Activated CD8-positive, alpha-beta memory T cell treated with anti-CD3 and anti-CD28 coated beads, Interleukin-2, amount 50 U/mL, for 48 hours (primary cell): ENCODE measurements at places on chromosomes 5 and 9.

DNA sequence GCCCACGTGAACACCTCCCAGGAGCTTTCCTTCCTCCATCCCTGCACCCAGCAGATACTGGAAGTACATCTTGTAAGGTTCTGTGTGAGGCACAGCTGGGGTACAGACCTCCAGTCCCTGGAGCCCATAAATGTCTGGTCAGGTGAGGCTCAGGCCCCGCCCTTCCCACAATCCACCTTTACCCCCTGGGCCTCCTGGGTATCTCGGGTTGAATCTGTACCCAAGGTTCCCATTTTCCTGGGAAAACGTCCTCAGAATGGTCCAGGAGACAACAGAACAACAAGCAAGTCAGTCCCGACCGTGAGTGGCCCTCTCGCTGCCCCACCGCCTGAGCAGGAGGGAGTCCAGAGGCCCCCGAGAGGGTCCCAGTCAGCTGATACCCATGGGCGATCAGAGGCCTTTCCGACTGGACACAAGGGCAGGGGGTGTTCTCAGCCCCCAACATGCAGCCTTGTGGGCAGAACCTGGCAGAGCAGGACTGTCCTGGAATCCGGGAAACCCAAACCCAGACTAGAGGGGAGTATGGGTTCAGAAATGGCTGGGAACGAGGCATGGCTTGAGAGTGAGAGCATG is 4.3 kb downstream of the SPATA31E1 start:
- peak; percentile 42 for DNase-seq

- DNase-seq, result peak; percentile 73
Observed at GRCh38 chr9:129412814-129413536, 207.9 kb downstream of the C9orf50 start.

- no peak for DNase-seq
Observed at GRCh38 chr5:59956130-59956783, 62.7 kb upstream of the PDE4D start.

- no peak for DNase-seq
Observed at GRCh38 chr5:172945151-172945550, 14.1 kb upstream of the RPL26L1 start.

GRCh38 chr5:176870110-176870591 is 29.0 kb downstream of the HK3 start:
- DNase-seq, result no peak

DNA sequence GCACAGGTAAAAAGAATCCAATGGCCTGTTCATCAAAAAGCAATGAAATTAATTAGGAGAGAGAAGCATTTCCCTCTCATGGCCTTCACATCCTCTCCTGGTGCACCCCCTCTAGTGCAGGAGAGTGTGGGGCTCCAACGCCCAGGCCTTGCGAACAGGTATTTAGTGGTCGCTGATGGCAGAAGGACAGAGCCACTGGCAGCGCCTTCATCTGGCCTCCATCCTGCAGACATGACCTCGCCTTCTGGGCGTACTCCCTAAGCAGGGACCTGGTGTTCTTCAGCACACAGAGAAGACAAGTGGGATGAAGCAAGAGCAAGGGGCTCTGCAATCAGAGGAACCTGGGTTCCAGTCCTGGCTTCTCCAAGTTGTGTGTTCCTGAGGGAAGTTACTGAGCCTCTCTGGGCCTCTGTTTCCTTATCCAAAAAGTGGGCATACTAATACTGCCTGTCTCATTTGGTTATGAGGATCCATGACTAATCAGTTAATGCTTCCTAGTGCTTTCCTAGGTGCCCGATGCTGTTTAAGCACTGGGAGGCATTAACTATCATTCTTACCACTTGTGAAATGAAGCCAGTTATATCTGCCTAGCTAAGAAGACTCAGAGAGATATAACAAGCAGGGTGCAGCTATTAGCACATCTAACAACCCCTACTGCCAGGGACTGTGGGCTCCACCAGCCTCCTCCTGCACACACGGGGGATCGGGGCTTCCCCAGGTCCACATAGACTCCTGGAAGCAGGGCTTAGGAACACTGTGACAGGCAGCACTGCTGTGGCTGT is 77.3 kb downstream of the SEMA4D start:
- DNase-seq, result peak; percentile 73

DNA sequence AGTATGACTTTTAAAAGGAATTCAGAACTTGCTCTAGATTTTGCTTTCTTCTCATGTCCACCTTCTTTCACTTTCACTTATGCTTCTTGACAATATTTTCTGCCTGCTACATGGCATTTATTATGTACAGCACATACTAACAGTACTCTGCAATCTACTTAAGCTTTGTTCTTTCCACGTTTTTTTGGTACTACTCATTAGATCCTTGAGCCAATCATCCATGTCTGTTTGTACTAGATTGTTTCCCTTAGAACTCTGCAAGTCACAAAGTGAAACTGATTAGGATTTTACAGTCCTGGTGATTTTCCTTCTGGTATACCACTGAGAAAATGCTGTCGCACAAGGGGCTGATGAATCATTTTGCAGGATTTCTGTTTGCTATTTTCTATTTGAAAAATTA is 78.3 kb downstream of the PARP8 start:
- DNase-seq, result no peak

DNA sequence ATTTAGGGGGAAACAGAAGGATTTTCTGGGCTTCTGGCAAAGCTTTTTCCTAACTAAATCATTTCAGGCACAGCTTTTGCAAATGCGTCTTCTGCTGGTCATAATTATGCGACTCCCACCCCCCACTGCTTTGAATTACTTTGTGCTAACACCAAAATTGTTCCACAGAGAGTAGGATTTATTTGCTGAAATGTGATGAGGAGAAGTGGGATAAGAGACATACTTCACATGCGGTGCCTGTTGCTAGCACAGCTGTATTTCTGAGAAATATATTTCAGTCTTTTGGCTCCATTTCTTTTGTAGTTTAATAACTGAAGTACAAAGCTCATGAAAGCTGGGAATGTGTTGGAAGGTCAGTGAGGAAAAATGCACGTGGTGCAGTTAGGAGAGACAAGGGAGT is 83.2 kb upstream of the TAS2R1 start:
- no peak for DNase-seq

DNA sequence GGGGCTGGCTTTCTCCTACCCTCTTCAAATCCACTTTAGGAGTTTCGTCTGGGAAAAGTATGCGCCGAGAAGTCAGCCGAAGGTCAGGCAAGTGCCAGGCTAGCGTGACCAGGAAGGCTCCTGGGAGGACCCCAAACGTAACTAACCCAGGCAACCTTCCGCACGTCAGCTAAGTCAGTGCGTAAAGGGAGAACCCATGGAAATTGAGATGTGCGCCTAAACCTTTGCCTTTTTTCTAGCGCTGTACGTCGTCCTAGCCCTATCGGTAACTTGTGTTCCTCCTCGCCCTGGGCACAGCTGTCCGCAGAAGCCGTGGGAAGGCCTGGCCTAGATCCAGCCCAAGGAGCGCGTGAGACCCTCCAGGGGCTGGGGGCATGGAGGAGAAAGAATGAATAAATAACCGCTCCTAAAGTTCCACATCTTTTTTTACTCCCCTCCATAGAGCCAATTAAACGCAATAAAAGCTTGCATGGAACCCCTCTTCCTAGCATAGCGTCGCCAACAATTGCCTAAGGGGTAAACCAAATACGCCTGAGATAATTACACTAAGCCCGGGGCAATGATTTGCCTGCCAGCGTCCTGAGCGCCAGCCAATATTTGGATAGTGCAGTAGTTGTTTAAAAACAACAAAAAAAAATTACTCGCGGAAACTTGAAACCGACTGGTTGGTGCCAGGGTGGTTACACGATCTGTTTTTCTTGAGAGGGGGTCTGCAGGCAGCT is 4.0 kb upstream of the FOXB2 start:
- DNase-seq, result peak; percentile 50

DNA sequence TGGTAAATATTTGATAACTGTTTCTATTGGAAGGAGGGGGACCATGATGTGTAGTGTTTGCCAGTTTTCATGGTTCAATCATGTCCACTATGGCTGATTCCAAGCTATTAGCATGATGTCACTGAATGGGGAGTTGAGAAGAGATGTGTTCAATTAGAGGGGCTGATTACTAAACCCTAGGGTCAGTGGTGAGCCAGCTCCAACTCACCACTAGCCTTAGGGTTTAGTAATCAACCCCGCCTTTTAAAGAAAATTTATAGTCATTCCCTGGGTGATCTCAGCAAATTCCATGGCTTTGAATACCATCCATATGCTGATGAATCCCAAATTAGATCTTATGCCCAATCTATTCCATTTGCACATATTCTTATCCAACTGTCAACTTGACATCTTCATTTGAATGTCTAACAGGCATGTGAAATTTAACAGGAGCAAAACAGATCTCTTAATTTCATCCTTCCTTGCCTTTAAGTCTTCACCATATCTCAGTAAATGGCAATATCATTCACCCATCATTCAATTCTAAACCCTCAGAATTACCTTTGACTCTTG is 98.8 kb downstream of the GCNT1 start:
- DNase-seq, result no peak

- peak; percentile 84 for DNase-seq
Observed at GRCh38 chr9:113516840-113517577, 53.5 kb downstream of the RGS3 start.

DNA sequence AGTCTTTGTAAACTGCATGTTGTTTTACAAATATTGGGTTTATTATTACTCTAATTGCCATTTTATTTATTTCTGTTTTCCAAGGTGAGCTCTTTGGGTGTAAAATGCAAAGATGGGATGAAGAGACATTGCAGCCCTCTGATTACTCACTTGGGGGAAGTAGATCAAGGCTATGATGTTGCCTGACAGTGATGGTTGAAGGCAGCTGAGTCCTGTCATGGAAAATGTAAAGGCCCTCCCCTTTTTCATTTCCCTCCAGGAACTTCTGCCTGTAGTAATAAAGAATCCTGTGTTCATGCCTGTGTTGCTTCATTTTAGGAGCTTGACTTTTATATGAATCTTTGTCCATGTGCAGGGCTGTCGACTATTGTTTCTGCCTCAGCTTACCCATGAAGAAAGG is 605.4 kb upstream of the CLINT1 start:
- DNase-seq, result no peak

GRCh38 chr5:159768243-159768642 is 148.0 kb upstream of the ADRA1B start:
- no peak for DNase-seq

- no peak for DNase-seq
Observed at GRCh38 chr5:173613433-173614159, 2.9 kb downstream of the BOD1 start.

- DNase-seq, result no peak
Observed at GRCh38 chr5:107554776-107555424, 115.8 kb downstream of the EFNA5 start.

GRCh38 chr5:112004867-112005622 is 248.1 kb upstream of the NREP start:
- DNase-seq, result no peak

DNA sequence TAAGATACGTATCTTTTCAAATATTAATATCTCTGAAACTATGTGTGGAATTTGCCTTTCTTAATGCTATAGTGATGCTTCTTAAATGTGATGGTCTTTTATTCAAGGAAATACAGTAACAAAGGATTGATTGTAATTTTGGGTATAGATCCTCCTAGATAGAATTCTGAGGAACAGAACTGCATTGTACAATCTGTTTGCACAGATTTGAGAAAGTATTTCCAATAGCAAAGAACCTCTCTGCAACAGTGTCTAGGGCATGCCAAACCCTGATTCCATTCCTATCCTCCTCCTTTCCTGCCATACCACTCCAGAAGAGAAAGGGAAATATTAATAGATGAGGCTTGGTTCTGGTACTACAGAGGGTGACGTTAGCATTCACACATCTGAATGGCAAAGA is 10.4 kb downstream of the SMIM15 start:
- DNase-seq, result no peak

- DNase-seq, result no peak
Observed at GRCh38 chr9:96460470-96460869, 10.5 kb downstream of the HABP4 start.

GRCh38 chr9:132589148-132590036 is 7.0 kb downstream of the BARHL1 start:
- DNase-seq, result no peak

- DNase-seq, result no peak
Observed at GRCh38 chr5:96079075-96079474, 117.4 kb upstream of the ELL2 start.

DNA sequence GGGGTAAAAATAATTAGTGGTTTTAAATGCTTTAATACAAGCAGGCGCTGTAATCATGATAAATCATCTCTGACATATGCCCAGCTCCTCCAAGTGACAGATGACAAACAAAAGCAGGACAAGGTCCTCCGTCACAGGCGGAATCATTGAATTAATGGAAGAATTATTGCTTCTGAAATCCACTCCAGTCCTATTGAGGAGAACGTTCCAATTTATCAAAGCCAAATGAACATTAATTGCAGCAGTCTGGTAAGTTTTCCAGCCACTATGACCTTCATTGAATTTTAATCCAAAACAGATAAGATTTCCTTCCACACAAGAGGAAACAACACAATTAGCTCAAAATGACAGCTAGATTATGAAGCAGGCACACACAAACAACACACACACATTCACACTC is 136.8 kb downstream of the ASTN2 start:
- DNase-seq, result no peak

DNA sequence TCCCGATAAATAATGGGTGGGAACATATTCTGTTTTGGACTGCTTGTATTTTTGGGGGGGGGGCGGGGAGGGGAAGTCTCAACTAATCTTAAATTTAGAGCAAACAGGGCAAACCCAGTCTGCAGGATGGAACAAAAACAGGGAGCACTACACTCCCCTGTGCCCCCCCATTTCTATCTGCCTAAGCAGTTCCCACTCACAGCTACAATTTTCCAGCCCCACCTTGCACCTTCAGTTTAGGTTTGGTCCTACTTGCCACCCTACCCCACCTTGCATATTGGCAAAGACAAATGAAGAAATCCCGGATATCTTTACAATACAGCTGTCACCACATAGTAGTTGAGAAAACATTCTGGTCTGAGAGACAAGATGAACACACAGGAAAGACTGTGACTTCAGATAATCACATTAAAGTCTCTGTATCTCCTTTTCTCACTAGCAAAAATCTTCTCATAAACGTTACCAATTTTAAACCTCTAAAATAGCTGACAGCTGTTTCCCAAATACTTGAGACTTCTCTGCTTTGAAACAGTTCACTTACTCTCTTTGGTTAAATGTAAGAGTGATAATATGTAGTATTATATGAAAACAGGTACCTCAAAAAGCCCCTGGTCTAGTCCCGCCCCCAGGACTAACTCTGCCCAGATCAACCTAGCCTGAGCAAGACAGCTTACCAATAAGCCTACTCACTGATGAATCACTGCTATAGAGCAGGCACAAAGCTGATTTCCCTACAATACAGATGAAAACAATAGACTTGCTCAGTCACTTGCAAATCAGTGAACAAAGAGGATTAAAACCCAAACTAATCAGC is 5.2 kb upstream of the RAPGEF6 start:
- no peak for DNase-seq

- no peak for DNase-seq
Observed at GRCh38 chr5:1098986-1099597, 12.8 kb downstream of the SLC12A7 start.

- DNase-seq, result no peak
Observed at GRCh38 chr9:133693703-133694529, 44.2 kb downstream of the SARDH start.

DNA sequence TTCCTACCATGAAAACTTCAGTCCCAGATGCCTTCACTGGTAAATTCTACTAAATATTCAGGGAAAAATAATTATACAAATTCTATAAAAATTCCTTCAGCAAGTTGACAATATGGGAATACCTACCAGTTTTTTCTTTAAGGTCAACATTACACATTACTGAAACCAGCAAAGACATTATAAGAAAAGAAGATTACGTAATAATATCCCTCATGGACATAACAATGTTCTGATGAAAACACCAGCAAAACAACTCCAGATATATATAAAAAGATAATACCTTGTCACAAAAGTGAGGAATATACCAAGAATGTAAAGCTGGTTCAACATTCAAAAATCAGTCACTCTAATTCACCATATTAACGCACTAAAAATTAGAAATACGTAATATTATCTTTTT is 507.9 kb downstream of the DMRTA1 start:
- no peak for DNase-seq
